ENCODE measurements at places on chromosomes 13 and 19.

DNA sequence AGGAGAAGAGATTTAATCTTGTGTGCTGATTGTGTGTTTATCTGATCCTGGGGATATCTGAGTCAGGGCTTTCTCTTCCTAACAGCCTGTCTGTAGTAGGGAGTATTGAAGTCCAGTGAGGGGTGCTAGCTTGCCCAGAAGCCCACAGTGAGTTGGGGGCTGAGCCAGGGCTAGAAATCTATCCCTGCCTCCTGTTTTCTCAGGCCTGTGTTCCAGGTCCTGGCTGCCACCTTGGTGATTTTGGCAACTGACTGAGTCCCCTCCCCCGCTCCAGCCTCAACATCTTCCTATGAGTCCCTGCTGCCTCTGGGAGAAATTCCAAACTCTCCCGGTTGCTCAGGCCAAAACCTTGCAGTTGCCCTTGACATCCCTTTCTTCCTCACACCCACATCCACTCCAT is 7.7 kb upstream of the NOVA2 start:
- no peak for DNase-seq

DNA sequence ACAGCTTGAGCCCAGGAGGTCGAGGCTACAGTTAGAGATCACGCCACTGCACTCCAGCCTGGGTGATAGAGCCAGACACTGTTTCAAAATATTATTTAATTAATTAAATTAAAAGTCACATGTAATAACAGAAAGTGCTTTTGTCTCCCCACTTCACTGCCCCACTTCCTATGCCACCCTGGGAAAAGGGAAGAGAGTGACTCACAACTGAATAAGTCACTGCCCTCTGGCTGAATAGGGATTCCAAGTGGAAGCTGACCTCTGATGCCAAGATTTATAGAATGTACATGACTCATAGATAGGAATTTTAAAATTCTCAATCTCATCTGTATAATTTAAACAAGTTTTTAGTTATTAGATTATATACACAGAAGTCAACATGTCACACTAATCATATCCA is 22.2 kb upstream of the ERVV-1 start:
- DNase-seq, result no peak

GRCh38 chr13:102038787-102039186 is 363.1 kb downstream of the FGF14 start:
- no peak for DNase-seq

- DNase-seq, result no peak
Measured at GRCh38 chr13:89740994-89741685, 1606.3 kb upstream of the MIR17HG start.

DNA sequence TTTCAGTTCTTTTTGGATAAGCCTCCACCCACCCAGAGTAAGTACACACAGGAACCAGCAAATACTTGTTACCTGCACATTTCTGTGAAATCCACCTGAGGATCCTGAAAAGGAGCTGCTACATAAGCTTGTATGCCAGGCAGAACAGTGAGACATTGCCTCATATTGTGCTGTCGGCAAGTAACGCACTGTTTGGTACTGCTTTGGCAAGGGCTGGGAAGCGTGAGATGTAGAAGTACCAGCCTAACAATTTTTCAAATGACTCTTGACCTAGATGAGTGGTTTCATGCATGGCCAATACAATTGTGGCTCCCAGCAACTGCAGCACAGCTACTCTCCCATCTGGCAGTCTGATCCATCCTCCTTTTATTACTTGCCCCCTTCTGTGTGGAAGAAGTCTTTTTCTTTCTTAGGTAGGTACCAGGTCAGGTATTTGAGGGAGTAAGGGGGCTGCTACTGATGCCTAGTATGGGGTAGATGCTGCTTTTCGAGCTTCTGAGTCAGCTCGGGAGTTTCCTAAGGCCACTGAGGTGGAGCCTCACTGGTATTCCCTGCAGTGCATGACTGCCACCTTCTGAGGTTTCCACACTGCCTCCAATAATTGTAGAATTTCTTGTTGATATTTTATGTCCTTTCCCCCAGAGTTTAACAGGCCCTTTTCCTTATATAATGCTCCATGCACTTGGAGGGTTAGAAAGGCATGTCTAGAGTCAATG is 52.2 kb downstream of the ZNF737 start:
- no peak for DNase-seq

- DNase-seq, result no peak
Measured at GRCh38 chr13:43744261-43745031, 42.3 kb downstream of the ENOX1 start.

GRCh38 chr19:47106821-47107201 is 6.8 kb downstream of the ZC3H4 start:
- DNase-seq, result peak; percentile 20

DNA sequence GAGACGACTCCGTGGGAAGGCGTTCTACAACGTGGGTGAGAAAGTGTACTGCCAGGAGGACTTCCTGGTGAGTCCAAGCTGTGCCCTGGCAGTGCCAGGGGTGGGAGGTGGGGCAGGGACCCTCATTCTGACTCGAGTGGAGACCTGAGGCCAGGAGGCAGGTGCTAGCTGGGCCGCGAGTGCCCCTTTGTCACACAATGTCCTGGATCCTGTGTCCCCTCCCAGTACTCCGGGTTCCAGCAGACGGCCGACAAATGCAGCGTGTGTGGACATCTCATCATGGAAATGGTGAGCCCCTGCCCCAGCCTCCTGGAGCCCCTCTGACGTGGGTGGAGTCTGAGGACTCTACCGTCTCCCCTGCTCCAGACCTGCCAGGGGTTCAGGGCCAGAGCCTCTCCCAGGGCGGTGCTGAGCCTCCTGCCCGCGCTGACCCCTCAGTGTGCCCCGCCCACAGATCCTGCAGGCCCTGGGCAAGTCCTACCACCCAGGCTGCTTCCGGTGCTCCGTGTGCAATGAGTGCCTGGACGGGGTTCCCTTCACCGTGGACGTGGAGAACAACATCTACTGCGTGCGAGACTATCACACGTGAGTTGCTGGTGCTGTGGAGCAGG is 11.6 kb downstream of the WTIP start:
- no peak for DNase-seq

DNA sequence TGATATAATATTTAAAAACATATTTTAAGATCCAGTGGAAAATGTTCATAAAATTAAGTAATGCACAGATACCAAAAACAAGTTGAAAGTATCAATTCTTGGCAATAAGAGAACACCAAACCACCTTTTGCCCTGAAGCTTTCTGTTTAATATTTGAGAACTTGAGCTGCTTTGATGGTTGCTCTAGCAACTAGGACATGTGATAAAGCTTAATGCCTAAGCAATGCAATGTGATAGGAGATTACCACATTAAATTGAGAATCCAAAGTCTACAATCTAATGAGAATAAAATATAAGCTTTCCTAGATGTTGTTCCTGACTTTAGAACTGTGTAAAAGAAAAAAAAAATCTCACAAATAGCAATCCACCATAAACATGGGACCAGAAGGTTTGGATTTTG is 1367.5 kb upstream of the PCDH9 start:
- DNase-seq, result no peak

DNA sequence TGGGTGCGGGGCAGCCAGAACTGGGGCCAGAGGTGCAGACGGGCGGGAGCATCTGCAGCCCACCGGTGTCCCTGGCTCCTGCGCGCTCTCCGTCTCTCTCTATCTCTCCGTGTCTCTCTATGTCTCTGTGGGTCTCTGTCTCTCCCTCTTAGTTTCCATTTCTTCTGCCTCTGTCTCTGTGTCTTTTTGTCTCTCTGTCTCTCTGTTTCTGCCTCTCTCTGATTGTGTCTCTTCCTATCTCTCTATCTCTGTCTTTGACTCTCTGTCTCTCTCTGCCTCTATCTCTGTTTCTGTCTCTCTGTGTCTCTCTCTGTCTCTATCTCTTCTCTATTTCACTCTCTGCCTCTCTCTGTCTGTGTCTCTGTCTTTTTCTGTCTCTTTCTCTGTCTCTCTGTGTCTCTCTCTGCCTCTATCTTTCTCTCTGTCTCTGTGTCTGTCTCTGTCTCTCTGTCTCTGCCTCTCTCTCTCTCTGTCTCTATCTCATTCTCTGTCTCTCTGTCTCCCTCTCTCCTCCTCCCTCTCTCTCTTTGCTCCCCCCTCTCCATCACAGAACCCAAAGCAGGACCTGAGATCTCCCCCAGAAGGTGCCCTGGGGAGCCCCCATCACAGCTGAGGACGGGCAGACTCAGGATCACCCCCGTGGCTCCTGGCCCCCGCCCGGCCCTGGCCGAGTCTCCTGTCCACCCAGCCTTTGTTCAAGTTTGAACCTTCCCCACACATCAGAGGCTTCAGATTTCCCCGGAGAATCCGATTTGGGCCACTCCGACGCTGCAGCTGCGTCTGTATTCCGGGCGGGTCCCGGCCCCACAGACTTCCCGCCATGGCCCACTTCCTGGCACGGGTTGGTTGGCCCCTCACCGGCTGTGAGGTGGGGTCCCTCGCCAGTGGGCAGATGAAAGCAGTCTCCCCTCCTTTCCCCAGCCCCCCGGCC is 48.6 kb upstream of the TCF3 start:
- no peak for DNase-seq

DNA sequence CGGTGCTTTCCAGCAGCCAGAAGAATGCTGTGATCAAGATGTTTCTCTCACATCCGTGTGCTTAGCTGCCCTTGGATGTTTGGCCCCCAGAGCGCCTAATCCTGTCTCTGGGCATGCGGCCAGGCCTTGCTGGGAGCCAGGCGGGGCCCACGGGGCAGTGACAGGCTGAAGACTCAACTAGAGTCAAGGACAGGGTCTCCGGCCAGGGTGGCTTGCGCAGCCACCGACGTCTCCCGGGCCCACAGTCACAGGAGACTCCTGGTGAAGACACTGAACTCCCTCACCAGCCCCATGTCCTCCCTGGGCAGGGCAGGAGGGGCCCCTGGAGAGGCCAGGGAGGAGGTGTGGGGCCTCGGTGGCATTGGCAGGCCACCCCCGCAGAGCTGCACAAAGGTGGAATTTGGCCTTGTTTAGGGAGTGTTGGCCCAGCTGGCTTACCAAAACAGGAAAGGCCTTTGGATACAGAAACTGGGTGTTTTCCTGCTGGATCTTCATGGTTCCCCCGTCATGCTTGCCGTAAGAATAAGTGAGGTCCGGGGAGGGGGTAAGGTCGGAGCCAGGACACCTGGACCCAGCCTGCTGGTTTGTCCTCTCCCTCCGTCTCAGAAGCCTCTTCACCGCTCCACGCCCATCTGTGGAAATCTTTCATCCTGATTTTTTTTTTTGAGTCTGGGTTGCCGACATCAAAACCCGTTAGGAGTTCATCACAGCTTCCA is 10.0 kb upstream of the NDUFS7 start:
- DNase-seq, result no peak

DNA sequence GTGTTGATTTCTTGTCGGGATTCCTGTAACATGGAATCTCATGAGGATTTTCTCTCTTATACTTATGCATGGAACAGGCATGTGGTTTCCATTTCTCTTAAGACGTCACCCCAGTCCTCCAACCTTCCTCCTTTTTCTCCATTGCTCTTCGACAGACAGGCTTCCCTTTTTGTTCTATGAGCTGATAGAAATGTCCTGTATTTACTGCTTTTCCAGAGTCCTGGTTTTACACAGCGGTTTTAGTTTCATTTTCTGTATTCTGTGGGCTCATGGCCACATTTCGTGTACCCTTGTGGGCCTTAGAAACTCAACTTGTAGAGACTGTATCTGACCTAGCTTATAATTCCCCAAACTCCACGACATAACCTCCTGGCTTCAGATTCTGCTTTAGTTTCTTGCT is 113.1 kb downstream of the PAN3 start:
- DNase-seq, result no peak

GRCh38 chr13:80399340-80400163 is 58.6 kb upstream of the SPRY2 start:
- no peak for DNase-seq

- DNase-seq, result no peak
Measured at GRCh38 chr19:18999016-18999758, 34.1 kb downstream of the SUGP2 start.

GRCh38 chr19:47036097-47036651 is 12.2 kb downstream of the TMEM160 start:
- no peak for DNase-seq

DNA sequence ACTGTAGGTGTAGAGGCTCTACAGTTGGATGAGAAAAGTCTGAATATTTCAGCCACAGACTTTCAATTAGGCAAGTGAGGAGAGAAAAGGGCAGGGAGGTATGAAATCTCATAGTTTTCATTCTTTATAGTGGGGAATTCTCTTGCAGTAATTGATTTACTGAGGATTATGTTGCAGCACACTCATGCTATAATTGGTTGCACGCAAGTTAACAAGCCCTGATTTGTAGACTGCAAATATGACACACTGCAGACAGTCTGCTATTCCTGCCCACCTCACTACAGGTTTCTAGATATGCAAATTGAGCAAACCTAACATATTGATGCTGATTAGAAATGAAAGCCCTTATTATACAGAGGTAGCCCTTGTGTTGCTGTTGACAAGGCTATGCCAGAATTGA is 139.4 kb downstream of the LHFPL6 start:
- DNase-seq, result no peak

DNA sequence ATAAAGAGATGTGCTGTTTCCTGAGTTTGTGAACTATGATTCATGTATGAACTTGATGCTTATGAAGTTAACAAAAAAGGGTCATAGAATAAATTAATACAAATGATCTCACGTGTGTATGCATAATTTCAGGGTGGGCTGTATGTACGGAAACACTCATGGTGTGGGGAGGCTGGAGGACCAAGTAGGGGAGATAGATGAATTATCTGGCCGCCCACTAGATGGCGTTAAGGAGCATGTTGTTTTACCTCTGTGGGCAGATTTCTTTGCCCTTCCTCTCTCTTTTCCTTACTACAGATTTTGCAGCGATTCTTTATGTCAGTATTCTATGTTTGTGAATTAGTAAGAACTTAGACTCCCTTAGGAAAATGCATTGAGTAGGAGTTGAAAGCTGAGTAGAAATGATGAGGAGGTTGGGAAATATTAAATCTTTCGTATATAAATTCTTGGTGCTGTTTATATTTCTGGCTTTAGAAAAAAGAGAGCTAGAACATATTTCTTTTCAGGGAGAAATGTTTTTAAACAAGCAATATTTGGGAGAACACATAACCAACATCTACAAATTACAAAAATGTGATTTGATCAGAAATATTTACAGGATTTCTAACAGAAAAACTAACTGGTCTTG is 47.4 kb upstream of the TMTC4 start:
- no peak for DNase-seq

All from T-helper 1 cell (primary cell).